ENCODE measurements at places on chromosomes 16 and 17. TPM values are rescaled to one million over a fixed set of nuclear protein-coding genes. Genes with fewer than 3 reads are reported as not detected.

DNA sequence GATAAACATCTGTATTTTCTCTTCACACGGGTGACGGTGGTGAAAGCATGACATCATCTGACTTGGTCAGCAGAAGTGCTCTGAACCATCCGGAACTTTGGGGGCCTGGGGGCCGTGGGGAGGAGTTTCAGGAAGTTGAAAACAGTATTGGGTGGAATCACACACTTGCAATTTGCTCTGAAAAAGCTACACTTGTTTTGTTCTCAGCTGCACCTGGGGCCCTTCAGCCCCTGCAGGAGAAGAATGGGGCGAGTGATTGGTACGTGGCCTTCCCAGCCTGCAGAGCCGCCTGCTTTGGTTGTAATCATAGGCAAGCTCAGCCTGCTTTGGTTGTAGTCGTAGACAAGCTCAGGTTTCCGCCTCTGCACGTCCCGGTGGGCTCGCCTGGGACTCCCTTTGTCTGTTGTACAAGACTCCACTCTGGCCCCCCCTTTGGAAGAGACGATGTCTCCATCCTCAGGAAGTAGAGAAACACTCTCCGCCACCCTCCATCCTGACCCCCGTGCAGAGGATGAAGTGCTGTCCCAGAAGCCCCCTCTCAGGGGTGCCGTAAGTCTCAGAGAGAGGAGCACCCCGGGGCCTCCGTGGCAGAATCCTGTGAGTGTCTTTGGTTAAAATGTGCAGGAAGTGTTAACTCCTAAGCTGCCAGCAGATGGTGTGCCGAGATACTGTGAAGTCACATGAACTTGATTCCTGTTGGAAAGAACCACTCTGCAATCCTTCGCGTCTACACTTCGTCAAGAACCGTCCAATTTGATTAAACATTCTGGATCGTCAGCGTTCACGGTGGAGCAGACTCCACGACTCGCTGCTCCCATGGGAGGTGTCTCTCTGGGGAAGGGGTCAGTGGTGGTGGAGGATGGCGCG is 5.4 kb downstream of the BANP start:
- no peak for DNase-seq

DNA sequence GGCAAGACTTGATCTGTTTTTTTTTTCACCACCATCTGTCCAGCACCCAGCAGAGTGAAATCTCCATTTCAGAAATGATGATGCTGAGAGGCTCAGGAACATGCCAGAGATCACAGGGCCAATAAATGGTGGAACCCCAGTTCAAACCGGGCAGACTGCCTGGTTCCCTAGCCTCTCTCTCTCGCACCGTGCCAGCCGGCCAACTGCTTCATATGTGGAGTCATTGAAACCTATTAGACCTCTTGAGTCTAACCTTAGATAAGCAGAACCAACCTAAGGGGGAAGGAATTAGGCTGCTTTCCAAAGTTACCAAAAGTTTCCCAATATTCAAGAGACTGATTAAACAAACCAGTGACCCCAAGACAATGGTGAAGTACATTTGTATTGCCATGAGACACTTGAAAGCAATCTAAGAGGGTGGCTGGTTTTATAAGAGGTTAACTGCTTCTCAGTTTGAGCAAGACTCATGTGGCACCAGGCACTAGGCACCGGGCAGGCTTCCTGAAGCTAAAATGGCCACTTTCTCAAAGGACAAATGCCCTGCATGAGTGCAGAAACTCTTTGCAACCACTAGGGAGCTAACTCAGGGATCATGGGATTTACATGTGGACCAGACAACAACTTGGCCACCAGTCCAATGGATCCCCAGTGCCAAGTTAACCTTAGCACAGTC is 18.4 kb downstream of the TOX3 start:
- DNase-seq = no peak

- no peak for DNase-seq
Observed at GRCh38 chr17:17361867-17362539, 58.8 kb downstream of the NT5M start.

The ACE gene
- total RNA-seq = 5.4 TPM

The OR1A1 gene
- not detected for total RNA-seq

The ODAD4 gene
- total RNA-seq = 2.2 TPM

All from thoracic aorta (tissue), 2 donors.